ENCODE measurements at places on chromosomes 6 and 20. TPM values are rescaled to one million over a fixed set of nuclear protein-coding genes. Genes with fewer than 3 reads are reported as not detected.

DEFB132 gene
- not detected for total RNA-seq

DNA sequence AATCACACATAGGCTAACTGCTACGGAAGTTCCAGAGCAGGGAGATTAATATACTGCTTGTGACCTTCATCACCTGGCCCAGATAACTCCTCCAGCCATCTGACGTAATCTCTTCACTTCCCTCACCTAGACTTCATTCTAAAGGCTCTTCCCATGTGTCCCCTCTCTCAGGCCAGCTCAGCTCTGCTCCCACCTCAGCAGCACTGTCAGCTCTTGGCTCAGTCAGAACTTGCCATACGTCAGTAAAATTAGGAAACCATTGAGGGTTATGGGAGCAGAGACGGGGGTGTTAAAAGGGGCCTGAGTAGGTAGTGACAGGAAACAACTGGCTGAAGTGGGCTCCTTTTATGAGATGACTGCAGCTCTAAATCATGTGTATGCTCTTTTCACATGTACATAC lies 101.5 kb downstream of the KIF6 start:
- no peaks in the 10 kb centered on the region for H3K36me3 ChIP-seq
- no peaks in the 10 kb centered on the region for H3K4me1 ChIP-seq
- no peak overlapping the region for H3K4me3 ChIP-seq
- DNase-seq: no peak
- H3K27me3 ChIP-seq: peaks cover 6% of the 10 kb centered on the region
- no peak overlapping the region for H3K27ac ChIP-seq

- H3K27me3 ChIP-seq: no peaks in the 10 kb centered on the region
- no peak overlapping the region for H3K27ac ChIP-seq
- peaks cover 18% of the 10 kb centered on the region for H3K4me1 ChIP-seq
- H3K36me3 ChIP-seq: peaks cover under 1% of the 10 kb centered on the region
Observed at GRCh38 chr6:53107091-53107490, 41.5 kb downstream of the GCM1 start.

DNA sequence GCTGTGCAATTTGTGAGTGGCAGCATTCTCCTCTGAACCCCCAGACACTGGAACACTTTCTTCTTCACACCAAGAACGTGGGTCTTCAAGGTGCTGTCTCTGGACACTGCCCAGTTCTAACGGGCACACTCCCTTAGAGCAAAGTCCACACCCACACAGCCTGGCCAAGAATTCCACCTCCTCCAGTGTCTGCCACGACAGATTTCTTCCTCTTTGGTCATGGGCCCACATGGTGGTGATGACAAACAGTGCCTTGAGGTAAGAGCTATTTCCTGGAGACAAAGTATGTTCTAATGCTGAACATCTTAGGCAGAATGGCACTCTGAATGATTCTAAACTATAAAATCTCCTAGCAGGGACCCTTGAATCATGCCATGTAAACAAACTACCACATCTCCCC lies 25.5 kb upstream of the SSTR4 start:
- H3K27ac ChIP-seq: no peak overlapping the region
- H3K36me3 ChIP-seq: no peaks in the 10 kb centered on the region
- H3K27me3 ChIP-seq: no peaks in the 10 kb centered on the region

DNA sequence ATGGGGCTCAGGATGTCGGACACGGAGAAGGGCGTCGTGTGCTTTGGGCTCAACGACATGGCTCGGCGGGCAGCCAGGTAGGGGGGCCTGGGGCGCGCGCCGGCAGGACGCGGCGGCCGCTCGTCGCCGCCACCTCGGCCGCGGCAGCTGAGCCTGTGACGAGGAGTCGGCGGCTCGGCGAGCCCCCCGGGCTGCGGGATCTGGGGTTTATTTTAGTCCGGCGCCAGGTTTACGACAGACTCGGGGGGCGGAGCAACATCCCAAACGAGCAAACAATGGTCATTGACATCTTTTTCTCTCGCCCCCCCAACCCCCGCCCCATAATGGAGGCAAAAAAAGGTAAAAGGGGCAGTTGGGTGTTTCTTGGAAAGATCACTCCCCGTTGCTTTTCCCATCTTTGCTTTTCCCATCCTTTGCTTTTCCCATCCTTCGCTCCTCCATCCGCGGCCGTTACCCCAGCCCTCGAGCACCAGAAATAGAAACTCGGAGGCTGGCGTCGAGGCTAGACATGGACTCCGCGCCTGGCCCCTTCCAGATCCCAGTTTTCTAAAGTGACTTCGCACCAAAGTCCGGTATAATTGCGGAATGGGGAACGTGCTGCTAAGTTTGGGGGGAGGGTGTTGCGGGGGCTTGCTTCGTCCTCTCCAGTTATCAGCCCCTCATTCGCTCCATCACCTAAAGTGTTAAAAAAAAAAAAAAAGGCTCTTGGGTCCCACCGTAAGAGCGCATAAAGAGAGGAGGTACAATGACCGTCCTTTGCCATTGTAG lies at the start of gene NKX2-4:
Gene NKX2-4, minus strand, starts transcription at position 186 of the 768 bp plus-strand sequence. Its CDS starts 127 bp downstream, at position 59.
- peaks cover 64% of the 10 kb centered on the region for H3K27me3 ChIP-seq
- peaks cover 3% of the 10 kb centered on the region for H3K36me3 ChIP-seq

- H3K27me3 ChIP-seq: no peaks in the 10 kb centered on the region
- no peak overlapping the region for H3K27ac ChIP-seq
- H3K4me3 ChIP-seq: no peak overlapping the region
- peaks cover 6% of the 10 kb centered on the region for H3K36me3 ChIP-seq
- no peaks in the 10 kb centered on the region for H3K4me1 ChIP-seq
Observed at GRCh38 chr20:36499211-36499610, 42.1 kb upstream of the MYL9 start.

GRCh38 chr20:38555395-38555794 lies 25.6 kb upstream of the ADIG start:
- no peaks in the 10 kb centered on the region for H3K27me3 ChIP-seq
- H3K4me3 ChIP-seq: no peak overlapping the region
- no peak for DNase-seq
- H3K36me3 ChIP-seq: peaks cover 48% of the 10 kb centered on the region

- H3K4me1 ChIP-seq: no peaks in the 10 kb centered on the region
- no peak overlapping the region for H3K27ac ChIP-seq
- DNase-seq: no peak
Observed at GRCh38 chr6:13068586-13069210, 259.6 kb downstream of the TBC1D7 start.

DNA sequence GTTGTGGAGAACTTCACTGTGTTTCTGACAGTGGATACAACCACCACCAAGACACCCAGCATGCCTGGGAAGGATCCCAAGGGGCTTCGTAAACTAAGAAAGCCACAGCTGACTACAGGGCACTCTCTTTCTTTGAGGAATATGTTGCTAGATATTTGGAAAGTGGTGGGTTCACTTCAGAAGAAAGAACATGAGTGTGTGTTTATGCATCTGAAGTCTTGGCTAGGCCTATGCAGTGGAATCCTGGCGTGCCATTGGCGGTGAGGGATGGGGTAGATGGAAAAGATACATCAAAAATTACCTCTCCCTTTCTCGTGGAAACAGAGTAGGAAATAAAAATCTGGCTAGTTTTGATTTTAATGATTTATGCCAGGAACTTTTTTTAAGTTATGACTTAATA lies 187.7 kb downstream of the PDE7B start:
- no peaks in the 10 kb centered on the region for H3K36me3 ChIP-seq
- no peak for DNase-seq
- H3K4me3 ChIP-seq: no peak overlapping the region
- no peak overlapping the region for H3K27ac ChIP-seq

- peaks cover 14% of the 10 kb centered on the region for H3K27me3 ChIP-seq
- no peak overlapping the region for H3K4me3 ChIP-seq
- H3K36me3 ChIP-seq: no peaks in the 10 kb centered on the region
- peaks cover 14% of the 10 kb centered on the region for H3K4me1 ChIP-seq
- no peak overlapping the region for H3K27ac ChIP-seq
Observed at GRCh38 chr20:57598491-57598890, 21.7 kb downstream of the ZBP1 start.
